ENCODE measurements at places on chromosomes 13 and 19.
A peak's percentile ranks its signal among the peaks of the same experiment; 100 is the strongest.

GRCh38 chr19:46481223-46481848, 10.0 kb upstream of the PNMA8A start:
- DNase-seq: no peak

DNA sequence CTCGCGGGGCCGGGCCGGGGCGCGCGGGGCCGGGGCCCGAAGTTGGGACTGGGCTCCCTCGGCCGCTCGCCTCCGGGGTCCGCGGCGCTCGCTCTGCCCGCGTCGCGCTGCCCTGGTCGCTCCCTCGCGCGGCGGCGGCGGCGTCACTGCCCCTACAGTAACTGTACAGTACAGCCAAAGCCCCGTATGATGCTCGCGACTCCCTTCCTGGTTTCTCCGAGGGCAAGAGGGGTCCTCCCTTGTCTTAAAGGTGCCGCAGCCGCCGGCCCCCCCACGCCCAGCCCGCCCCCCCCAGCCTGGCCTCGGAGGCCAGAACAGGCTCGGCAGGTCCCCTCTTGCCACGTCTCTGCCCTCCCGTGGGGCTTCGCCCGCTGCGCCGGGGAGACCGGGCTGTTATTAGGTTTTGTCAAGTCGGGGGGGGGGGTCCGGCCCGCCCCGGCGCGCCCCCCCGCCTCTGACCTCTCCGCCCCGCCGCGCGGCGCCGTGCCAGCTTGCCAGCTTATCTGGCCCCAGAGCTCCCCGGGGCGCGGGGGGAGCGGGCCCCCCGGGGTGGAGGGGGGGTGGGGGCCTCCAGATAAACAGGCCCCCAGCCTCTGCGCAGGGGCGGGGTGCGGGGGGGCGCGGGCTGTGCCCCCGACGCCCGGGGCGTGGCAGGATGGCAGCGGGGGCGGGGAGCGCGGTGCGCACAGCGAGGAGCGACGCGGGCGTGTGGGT, at the start of gene ZBTB7A:
Gene ZBTB7A (minus strand): TSS at position 218 of the 714 bp plus-strand sequence. CDS start 11,667 bp downstream, outside the sequence.
- DNase-seq: peak; percentile 89

- DNase-seq: no peak
These were observed 347.6 kb downstream of the OXGR1 start for GRCh38 chr13:96646515-96647211.

GRCh38 chr19:49419173-49419572, 4.1 kb downstream of the PTH2 start:
- no peak for DNase-seq

DNA sequence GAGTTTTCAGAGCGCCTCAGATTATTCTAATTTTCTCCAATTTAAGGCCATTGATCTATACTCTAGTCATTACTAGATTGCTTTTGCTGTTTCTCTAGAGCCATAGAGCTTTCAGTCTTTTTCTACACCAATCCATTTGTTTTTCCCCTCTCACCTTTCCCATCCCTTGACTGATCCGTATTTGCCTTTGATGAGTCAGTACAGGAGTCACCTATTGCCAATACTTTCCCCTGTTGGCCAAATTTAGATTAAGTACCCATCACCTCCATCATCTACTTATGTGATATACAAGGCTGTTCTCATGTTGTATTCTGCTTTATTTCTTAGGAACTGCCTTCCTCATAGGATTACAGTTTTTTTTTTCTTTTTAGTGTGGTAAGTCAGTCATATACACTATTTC, 463.2 kb downstream of the KLF12 start:
- DNase-seq: no peak

DNA sequence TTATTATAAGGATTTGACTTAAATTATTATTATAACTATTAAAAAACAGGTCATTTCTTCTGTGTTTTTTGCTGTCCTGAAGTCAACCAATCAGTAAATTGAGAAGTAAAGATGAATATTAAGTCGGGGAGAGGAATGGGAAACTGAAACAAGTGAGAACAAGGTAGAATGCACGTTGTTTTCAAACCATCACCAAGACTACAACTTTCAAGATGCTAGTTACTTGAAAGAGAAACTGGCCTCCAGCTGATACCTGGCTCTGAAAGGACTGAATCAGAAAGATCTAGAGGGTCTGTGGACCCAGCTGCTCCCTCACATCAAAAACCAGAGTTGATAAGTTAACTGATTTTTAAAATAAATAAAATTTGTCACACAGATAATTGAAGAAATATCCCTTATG, 1301.5 kb upstream of the ATXN8OS start:
- DNase-seq: no peak

DNA sequence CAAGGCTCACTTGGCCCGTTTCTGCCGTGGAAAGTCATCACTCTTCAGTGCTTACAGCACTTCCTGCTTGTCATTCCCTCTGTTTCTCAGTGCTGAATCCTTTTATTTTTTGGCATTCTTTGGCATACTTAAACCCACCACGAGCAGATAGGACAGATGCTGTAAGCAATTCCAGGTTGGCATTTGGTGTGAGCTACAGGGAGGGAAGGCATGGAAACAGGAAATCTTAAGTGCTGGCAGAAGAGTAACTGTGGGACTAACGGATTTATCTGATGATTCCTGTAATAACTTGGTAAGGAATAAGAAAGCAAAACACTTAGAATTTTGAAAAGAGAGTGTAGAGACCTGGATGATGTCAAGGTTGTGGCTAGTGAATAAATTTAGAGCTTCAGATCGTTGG, 273.4 kb downstream of the GPC6 start:
- DNase-seq: no peak

- no peak for DNase-seq
These were observed 6.8 kb downstream of the RPS11 start for GRCh38 chr19:49502866-49503581.

- no peak for DNase-seq
These were observed 7.1 kb downstream of the ARGLU1 start for GRCh38 chr13:106560821-106561220.

- DNase-seq: no peak
These were observed 48.4 kb upstream of the UFM1 start for GRCh38 chr13:38301236-38301635.

- DNase-seq: no peak
These were observed at the start of gene KHSRP for GRCh38 chr19:6424195-6424938. TSS of gene KHSRP (minus strand) at chr19:6424811. CDS start at chr19:6424701, 110 bp downstream.

GRCh38 chr19:50669302-50670101, 20.3 kb downstream of the C19orf81 start:
- DNase-seq: peak; percentile 59

- no peak for DNase-seq
These were observed 2.4 kb downstream of the ZMYM5 start for GRCh38 chr13:19860884-19861655.

- DNase-seq: no peak
These were observed 12.6 kb upstream of the F7 start for GRCh38 chr13:113092776-113093579.

- DNase-seq: no peak
These were observed 18.5 kb downstream of the RFX2 start for GRCh38 chr19:6091771-6092291.

DNA sequence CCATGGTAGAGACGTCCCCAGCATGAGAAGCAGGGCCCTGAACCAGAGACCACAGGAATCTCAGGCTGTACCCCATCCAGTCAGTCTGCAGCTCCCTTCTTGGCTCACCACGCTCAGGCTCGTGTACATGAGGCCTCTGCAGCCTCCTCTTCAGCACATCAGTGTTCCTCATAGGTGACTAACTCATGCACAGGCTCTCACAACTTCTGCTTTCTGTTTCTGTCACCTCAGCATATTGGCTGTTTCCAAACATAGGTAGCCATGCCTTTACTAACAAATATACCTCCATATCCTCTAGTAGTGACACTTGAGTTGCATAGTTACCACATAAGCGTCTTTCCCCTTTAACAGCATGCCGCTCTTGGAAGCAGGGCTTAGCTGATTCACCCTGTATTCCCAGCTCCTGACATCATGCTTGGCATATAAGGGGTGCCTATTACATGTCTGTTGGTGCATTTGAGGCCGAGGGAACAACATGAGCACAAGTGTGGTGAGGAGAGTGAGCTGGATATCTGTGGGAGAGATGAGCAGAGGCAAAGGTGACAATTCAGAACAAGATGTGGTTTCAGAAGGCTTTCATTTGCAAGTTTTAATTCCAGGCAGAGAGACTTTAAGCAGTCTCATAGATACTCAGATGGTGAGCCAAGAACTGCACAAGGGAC, 16.7 kb downstream of the ZNF473 start:
- DNase-seq: no peak

DNA sequence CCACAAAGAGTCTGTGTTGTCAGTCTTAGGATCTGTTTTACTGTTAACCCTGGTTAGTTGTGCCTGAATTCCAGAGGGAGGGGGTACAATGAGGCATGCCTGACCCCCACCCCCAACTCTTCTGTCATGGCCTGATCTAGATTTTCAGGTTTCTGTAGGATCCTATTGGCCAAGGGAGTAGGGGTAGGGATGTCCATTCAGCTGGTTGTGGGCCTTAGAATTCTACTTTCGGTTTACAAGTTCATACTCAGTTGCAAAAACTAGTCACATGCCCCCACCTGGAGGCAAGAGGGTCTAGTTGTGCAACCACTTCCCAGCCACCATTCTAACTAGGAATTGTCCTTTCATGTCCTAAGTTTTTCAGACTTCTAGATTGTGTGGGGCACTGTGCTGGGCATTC, 94.3 kb upstream of the MBNL2 start:
- no peak for DNase-seq

DNA sequence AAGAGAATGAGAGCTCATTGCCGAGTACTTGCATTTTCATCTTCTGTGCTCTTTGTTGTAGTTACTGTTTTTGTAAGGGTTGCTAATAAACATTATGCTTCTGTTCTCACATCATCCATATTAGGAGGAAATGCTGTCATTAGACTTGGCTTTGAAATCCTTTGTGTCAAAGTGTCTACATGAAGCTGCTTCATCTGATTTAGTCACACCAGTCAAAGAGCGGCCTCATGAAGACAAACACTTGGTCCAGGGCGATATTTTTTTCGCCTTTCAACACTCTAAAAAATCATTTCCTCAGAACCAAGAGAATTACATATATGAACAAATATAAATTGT, 105.0 kb downstream of the SPRY2 start:
- DNase-seq: no peak
